Posterior cingulate gyrus (tissue), 11 donors: ENCODE measurements at places on chromosomes 12 and 14.
A peak's percentile ranks its signal among the peaks of the same experiment; 100 is the strongest.

GRCh38 chr12:110247340-110248095 is 33.5 kb upstream of the ATP2A2 start:
- DNase-seq = no peak

DNA sequence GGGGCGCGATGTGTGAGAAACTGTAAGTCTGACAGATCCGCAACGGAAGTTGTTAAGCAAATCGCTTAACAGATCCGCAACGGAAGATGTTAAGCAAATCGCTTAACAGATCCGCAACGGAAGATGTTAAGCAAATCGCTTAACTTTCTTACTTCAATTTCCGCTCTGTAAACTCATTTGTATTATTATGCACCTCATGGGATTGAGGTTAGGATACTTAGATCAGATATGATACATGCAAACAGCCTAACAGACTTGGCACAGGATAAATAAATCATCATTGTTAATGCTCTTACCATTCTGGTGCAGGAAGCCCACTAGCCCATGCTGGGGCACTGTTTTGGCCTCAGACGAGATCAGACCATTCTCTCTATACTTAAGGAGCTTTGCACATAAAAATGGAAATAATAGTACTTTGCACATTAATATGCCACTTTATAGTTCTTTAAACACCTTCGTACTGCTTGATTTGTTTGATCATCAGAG is 399 bp downstream of the NCAPD2 start:
- DNase-seq = no peak

DNA sequence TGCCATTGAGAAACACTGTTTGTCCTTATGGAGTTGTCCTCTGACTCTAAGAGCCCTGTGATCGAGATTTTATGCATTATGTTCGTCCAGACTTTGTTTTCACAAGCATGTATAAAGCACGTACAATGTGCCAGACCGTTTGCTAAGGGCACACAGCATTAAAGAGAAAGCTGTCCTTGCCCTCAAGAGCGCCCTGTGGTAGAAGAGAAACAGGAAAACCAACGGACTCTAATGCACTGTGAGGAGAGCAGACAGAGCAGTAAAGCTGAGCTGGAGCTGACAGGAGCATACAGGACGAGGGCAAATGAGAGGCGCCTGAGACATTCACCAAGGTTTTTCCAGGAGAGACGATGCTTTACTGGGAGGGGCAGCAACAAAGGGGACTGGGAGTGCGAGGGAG is 66.2 kb upstream of the OVCH1 start:
- no peak for DNase-seq

GRCh38 chr14:23355871-23356435 is 3.3 kb upstream of the SLC22A17 start:
- no peak for DNase-seq

- no peak for DNase-seq
These were observed 11.4 kb upstream of the VCPKMT start for GRCh38 chr14:50127802-50128201.

DNA sequence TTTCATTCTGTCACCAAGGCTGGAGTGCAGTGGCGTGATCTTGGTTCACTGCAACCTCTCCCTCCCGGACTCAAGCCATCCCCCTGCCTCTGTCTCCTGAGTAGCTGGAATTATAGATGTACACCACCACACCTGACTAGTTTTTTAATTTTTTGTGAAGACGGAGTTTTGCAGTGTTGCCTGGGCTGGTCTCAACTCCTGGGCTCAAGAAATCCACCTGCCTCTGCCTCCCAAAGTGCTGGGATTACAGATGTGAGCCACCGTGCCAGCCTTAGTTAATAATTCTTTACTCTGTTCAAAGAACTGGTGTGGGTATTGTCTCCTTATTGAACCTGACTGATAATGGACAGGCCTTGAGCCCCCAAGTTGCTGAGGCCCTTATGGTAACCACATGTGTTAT is 10.4 kb upstream of the KRT7 start:
- DNase-seq = no peak

- no peak for DNase-seq
These were observed 822.7 kb downstream of the LRFN5 start for GRCh38 chr14:42429401-42429800.

GRCh38 chr12:38669081-38669480 is 236.3 kb downstream of the CPNE8 start:
- no peak for DNase-seq

DNA sequence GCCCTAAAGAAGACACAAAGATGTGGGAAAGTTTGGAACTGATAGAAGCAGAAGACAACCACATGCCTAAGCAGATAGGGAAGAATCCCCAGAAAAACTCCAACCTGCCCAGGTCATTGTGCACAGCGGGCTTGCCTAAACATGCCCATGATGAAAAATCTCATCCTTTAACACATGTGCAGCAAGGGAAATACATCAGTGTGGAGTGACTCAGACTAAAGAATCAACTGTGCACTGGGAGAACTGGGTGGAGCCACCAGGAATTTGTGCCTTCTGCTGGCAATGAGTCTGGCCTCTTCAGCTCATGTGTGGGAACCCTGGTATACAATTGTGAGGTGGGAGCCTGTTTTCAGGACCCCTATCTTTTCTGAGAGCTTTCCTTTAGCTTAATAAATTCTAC is 398.5 kb downstream of the FSCB start:
- DNase-seq = no peak

- no peak for DNase-seq
These were observed 267.6 kb upstream of the OR4E1 start for GRCh38 chr14:21940887-21941856.

DNA sequence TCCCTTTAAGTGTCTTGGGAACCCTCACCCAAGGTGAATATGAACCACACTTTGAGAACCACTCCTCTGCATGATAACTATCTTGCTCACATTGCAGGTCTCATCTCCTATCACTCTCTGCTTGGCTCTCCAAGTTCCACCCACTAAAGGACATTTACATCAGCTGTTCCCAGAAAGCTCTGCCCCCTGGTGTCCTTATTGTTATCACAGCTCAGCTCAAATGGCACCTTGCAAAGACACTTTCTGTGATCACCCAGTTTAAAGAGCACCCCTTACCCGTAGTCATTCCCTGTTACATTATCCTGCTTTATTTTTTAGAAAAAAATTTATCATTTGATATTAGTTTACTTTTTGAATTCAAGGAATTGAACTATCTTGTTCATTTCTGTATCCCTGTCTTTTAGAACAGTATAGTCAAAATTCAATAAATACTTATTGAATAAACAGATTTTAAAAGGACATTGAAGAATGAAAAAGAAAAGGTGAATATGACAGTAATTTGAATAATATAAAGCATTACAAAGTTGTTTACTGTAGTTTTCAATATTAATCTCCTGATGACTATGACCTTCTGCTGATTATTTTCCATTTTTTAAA is 20.5 kb upstream of the GUCY2C start:
- DNase-seq = peak; percentile 30

DNA sequence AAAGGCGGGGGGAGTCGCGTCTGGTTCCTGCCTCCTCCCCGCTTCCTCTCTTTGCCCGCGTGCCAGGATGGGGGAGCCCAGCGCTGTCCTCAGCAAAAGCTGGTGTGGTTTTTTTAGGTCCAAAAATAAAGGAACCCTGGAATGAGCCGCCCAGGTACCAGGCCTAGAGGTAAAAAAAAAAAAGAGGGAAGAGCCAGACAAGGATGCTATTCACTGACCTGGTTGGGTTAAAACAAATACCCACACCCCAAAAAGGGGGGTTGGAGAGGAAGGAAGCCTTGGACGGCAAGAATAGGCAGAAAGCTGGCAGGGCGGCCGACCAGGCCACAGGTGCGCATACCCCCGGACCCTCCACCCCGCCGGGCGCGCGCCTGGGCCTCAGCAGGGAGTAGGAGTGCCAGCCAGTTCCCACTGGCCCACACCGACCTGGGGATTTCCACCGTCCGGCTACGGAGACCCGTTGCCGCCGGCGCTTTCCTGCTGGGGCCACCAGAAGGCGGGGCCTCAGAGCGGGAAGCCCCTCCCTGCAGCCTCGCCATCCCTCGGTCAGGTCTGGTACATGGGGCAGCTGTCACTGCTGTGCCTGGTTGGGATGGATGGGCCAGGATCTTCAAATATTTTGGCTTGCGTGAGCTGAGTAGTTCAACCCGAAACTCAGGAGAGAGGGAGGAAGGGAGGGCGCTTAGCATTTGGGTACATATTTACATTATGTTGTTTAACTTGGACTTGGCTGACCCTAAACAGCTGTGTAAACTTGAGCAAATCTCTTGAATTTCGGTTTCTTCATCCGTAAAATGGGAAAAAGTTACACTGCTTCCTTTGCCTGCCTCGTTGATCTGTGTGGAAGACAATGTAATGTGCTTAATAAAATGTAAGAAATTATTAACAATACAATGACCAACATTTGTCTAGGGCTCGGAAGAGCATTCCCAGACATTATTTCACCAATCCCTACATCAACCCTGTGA is 5.4 kb upstream of the IRF2BPL start:
- DNase-seq = peak; percentile 59

- DNase-seq = no peak
These were observed 1.4 kb downstream of the ACAD10 start for GRCh38 chr12:111687255-111687654.

GRCh38 chr12:105351523-105351922 is 21.0 kb downstream of the C12orf75 start:
- DNase-seq = no peak

DNA sequence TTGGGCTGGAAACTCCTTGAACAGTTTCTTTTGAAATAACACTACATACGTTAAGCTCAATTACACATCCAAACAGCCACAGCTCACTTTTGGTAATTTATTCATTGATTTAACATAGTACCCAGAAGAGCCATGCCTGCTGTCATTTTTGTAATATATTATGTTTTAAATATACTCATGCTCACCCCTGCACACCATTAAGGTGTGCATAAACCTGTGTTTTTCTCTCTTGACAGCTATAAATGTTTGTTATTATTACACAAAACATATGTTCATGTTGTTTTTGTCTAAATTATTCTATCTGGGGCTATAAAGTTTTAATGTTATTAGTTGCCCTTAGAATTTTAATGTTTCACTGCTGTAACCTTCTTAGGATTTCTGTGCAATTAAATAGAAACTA is 296.1 kb downstream of the AKAP6 start:
- DNase-seq = no peak

GRCh38 chr14:90301668-90302090 is 30.1 kb downstream of the NRDE2 start:
- DNase-seq = no peak

- DNase-seq = no peak
These were observed 14.0 kb upstream of the C1S start for GRCh38 chr12:7046383-7047105.

- DNase-seq = no peak
These were observed 14.4 kb downstream of the ART4 start for GRCh38 chr12:14828892-14829291.

DNA sequence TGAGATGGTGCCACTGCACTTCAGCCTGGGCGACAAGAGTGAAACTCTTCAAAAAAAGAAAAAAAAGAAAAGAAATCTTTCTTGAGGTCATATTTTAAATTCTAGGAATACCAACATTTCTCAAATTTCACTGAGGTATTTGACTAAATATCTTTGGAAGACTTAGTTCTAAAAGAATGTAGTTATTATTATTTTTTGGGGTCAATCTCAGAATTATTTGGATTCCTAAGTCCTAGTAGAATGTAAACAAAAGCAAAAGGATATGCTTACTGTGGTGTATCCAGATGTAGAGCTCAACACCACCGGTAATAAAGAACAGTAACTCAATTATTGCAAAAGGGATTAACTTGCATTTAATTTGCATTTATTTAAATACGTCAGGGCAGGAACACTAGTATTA is 25.0 kb downstream of the PRICKLE1 start:
- DNase-seq = no peak

DNA sequence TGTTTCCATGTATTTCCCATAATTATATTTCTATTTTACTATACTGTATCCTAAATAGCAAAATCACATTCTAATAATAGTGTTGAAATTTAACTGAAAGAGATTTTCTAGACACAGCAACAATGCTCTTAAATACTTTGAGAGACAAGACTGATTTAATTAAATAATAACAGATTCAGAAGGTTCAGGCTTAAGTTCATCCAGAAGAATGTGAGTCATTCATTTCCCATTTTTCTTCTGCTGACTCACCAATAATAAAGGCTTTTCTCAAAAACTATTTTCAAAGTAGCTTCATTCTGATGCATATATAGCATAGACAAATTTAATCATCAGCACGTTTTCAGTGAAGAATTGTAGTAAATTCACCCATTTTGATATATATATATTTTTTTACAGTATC is 481.4 kb downstream of the MDGA2 start:
- DNase-seq = no peak

- no peak for DNase-seq
These were observed 244.8 kb downstream of the TMTC2 start for GRCh38 chr12:82931349-82932116.

GRCh38 chr12:6351622-6352021 is 9.7 kb upstream of the TNFRSF1A start:
- no peak for DNase-seq

- DNase-seq = no peak
These were observed 3.8 kb downstream of the MARS1 start for GRCh38 chr12:57491393-57492280.

GRCh38 chr12:7005311-7005710 is 13.0 kb downstream of the LPCAT3 start:
- DNase-seq = no peak

DNA sequence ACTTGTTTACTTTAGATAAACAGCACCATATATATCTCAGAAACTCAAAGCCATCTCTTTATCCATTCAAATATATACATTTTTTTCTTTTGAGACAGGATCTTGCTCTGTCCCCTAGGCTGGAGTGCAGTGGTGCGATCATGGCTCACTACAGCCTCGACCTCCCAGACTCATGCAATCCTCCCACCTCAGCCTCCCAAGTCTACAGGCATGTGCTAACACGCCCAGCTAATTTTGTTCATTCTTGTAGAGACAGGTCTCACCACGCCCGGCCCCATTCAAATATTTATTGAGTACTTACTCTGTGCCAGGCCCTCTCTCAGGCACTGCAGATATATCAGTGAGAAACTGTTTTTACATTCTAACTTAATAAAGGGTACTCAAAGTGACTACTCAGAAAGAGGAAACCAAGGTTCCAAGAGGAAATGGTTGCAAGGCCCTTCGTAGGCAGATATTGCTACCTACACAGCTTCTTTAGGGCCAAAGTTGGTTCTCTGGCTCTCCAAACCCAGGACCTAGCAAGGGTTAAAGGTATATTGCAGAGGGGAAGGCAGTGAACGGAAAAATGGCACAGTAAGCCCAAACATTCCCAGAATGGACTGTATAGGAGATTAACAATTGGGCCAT is 2.9 kb downstream of the ATXN3 start:
- DNase-seq = no peak

- no peak for DNase-seq
These were observed 77.4 kb upstream of the SLC8A3 start for GRCh38 chr14:70266157-70266556.

- DNase-seq = peak; percentile 24
These were observed at the start of gene NFE2 for GRCh38 chr12:54300732-54301427. Gene NFE2 (minus strand): TSS chr12:54301015. CDS start chr12:54295248, 5,767 bp downstream.

- DNase-seq = no peak
These were observed 165.4 kb upstream of the TMEM260 start for GRCh38 chr14:56414236-56414635.

- no peak for DNase-seq
These were observed 51.2 kb upstream of the AMN start for GRCh38 chr14:102870994-102871831.
